Neuronal stem cell (in vitro differentiated cells): ENCODE measurements at places on chromosomes 6 and 20.

DNA sequence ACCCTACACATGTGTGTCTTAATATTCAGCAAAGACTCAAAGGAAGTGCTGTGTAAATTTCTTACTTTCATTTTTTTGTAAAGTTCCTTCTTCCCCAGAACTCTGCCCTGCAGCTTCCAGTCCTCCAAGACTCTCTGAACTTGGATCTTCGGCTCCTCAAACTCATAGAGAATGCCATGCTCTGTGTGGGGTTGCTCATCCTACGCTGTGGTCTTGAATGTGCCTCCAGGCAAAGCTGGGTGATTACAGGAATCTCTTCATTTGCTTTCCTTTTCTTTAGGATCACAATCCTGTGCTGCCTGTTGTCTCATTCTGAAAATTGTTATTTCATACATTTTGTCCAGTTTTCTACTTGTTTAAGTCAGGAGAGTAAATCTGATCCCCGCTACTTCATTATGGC is 14.5 kb upstream of the CDC5L start:
- H3K36me3 ChIP-seq: no peaks in the 10 kb centered on the region
- no peaks in the 10 kb centered on the region for H3K27me3 ChIP-seq
- DNase-seq: no peak
- H3K27ac ChIP-seq: no peak overlapping the region
- no peaks in the 10 kb centered on the region for H3K4me1 ChIP-seq

DNA sequence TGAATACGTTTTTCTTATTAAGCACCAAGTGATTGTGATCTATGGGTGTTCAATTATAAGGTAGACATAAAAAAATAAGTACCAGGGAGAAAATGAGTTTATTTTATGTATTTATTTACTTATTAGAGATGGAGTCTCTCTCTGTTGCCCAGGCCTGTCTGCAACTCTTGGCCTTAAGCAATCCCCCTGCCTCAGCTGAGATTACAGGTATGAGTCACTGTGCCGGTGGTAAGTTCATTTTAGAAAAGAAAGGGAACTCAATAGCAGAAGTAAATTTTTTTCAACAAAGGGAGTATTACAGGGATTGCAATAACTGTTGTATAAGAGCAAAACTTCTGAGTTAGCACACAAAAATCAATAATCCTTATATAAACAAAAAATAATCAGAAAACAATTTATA is 98.7 kb upstream of the FUT9 start:
- H3K27ac ChIP-seq: no peak overlapping the region
- H3K36me3 ChIP-seq: no peaks in the 10 kb centered on the region
- DNase-seq: no peak

DNA sequence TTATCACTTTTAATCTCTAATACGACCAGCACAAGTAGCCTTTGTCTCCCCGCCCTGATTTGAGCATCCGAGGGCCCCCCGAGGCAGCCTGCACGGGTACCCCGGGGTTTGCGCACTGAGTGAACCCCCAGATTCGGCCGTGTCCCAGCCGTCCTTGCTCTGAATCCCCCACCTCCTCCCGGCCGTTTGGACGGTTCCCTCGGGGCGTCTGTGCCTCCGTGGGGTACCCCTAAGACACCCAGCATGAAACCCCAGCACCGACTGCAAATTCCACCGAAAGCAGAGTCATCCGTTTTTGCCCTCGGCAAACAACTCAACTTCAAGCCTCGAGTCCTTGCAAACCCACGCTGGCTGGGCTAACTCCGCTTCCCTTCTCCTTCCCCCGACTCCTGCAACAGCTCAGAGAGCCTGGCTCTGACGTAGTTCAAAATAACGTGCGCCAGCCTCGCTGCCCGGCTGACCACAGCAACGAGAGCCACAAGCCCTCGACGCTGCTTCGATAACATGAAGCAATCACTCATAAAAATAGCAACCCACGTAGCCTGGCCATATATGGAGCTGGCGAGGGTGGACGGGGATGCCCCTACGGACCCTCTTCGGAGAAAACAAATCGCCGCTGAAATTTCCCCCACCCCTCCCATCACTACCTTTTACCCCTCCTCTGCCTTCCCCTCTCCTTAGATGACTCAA is 764 bp upstream of the SNAP25 start:
- no peaks in the 10 kb centered on the region for H3K36me3 ChIP-seq
- H3K27ac ChIP-seq: peak overlapping the region; percentile 89
- peak; percentile 75 for DNase-seq

- H3K36me3 ChIP-seq: no peaks in the 10 kb centered on the region
- no peak for DNase-seq
- H3K4me1 ChIP-seq: no peaks in the 10 kb centered on the region
- peak overlapping the region; percentile 49 for H3K4me3 ChIP-seq
- no peak overlapping the region for H3K27ac ChIP-seq
- H3K27me3 ChIP-seq: peaks cover 20% of the 10 kb centered on the region
These were observed 437 bp upstream of the HLA-A start for GRCh38 chr6:29941916-29942274.

DNA sequence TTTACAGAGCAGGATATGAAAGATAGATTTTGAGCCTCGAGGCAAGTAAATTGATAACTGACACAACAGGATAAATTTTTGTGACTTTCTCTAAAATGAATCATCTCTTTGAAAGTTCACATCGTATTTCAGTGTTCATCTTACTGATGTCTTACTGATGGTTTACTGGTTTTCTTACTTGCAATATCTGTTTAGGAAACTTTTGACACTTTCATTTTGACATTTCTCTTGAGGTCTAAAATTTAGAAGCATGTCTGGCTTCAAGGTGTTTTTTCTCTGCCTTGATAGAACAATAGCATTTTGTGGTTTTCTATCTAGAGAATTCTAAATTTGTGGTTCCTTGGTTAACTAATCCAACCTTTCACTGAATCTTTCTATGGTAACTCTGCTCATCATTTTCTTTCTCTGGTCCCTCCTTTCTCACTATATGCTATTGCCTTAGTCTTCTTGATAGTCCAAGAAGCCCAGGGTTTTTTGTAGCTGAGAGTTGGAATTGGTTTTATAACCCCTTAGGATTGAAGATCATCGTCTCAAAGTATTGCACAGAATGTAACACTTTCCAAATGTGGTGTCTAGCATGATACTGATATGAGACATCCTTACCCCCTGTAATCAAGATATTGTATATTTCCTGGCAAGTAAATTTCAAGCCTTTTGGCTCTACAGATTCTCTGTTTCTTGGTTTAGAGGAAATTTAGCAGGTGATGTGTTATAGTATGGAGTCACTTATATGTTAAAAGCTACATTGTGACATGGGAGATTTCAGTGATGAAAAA is 98.7 kb downstream of the RNF144B start:
- no peaks in the 10 kb centered on the region for H3K27me3 ChIP-seq
- H3K4me3 ChIP-seq: no peak overlapping the region
- no peak for DNase-seq
- H3K36me3 ChIP-seq: no peaks in the 10 kb centered on the region
- H3K27ac ChIP-seq: no peak overlapping the region
- H3K4me1 ChIP-seq: peaks cover 6% of the 10 kb centered on the region

DNA sequence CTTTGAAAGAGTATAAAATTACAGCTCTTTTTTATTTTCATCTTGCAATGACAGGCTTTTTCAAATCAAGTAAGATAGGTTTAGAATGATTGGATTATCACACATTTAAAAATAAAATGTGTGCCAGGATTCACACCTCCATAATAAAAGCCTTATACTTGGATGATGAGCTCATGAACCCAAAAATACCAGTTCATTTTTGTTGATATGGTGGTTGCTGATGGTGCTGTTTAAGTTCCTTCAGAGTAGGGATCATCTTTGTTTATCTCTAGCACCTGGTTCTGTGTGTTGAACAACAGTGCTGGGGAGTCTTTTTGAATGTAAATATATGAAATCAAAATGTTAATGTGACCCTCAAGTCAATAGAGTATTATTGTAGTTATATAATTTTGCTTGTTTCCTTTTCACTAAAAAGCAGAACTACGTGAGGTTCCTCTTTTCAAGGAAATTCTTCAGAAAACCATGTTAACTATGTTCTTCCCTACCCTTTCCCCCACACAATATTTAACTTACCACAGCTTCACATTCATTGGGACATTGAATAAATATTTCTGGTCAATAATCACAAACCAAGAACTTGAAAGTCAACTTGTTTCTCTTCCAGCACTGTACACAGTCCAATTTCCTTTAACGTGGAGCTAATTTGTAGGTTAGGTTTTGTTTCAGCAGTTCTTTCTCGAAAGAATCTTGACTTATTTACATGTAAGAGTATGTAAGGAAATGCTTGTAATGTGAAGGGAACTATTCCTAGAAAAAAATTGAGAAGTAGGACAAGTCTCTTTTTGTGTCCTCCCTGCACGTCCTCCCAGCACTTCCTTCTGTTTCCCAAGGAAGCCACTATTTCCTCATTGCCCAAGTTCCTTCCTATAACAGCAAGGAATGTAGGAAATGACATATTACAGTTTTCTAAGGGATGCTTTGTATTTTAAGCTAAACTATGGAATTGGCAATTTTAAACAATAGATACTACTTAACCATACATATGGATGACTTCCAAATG is 945.9 kb upstream of the CITED2 start:
- no peak overlapping the region for H3K27ac ChIP-seq
- H3K27me3 ChIP-seq: no peaks in the 10 kb centered on the region
- no peaks in the 10 kb centered on the region for H3K36me3 ChIP-seq
- no peak overlapping the region for H3K4me3 ChIP-seq
